ENCODE measurements at places on chromosomes 5 and 9. TPM values are rescaled to one million over a fixed set of nuclear protein-coding genes. Genes with fewer than 3 reads are reported as not detected.

- H3K27me3 ChIP-seq, result no peaks in the 10 kb centered on the region
- H3K36me3 ChIP-seq, result no peaks in the 10 kb centered on the region
- H3K4me1 ChIP-seq, result no peaks in the 10 kb centered on the region
- DNase-seq, result no peak
- no peak overlapping the region for H3K27ac ChIP-seq
- H3K4me3 ChIP-seq, result no peak overlapping the region
These were observed 243.3 kb downstream of the ACTL7B start for GRCh38 chr9:108612513-108612912.

C8G gene
- total RNA-seq, result not detected

DNA sequence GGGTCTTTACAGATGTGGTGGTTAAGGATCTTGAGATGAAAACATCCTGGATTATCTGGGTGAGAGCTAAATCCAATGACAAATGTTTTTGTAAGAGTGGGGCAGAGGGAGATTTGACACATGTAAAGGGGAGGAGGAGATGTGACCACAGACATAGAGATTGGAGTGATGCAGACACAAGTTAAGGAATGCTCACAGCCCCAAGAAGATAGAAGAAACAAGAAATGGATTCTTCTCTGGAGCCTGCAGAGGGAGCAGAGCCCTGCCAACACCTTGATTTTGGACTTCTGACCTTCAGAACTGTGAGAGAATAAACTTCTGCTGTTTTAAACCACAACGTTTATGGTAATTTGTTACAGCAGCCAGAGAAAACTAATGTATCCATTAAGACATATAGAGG, 21.7 kb downstream of the ITGA2 start:
- H3K4me3 ChIP-seq, result no peak overlapping the region
- peaks cover 56% of the 10 kb centered on the region for H3K36me3 ChIP-seq
- DNase-seq, result no peak
- H3K27ac ChIP-seq, result no peak overlapping the region

ABO gene
- total RNA-seq, result not detected

DNA sequence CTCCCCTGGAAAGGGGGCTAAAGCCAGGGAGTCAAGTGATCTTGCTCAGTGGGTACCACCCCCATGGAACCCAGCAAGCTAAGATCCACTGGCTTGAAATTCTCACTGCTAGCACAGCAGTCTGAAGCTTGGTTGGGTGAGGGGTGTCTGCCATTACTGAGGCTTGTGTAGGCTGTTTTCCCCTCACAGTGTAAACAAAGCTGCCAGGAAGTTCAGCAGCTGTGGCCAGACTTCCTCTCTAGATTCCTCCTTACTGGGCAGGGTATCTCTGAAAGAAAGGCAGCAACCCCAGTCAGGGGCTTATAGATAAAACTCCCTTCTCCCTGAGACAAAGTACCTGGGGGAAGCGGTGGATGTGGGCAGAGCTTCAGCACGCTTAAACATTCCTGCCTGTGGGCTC, 17.1 kb upstream of the EPB41L4A start:
- no peak for DNase-seq
- no peaks in the 10 kb centered on the region for H3K4me1 ChIP-seq
- H3K4me3 ChIP-seq, result no peak overlapping the region

GRCh38 chr5:177530638-177531037, 13.9 kb upstream of the DDX41 start:
- no peak for DNase-seq
- peaks cover 7% of the 10 kb centered on the region for H3K36me3 ChIP-seq
- H3K27me3 ChIP-seq, result no peaks in the 10 kb centered on the region
- H3K27ac ChIP-seq, result peak overlapping the region; percentile 5
- H3K4me3 ChIP-seq, result no peak overlapping the region

DNA sequence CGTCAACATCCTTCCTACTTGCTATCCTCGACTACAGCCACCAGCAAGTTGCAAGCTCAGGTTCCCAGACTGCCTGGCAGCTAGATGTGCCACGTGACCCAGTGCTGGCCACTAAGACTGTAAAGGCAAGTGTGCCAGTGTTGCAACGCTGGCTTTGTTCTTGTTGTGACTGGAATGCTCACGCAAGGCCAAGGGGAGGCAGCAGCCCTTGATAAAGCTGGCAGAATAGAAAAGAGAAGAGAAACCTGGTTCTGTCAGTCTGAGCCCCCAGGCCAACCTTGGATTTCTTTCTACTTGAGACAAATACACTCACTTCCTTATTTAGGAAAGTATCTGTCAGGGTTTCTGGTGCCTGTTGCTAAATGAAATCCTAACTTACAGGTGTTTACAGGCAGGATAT, 113.0 kb downstream of the KLHL3 start:
- H3K27me3 ChIP-seq, result no peaks in the 10 kb centered on the region
- H3K36me3 ChIP-seq, result no peaks in the 10 kb centered on the region
- peak; percentile 31 for DNase-seq
- H3K27ac ChIP-seq, result no peak overlapping the region
- H3K4me3 ChIP-seq, result no peak overlapping the region
- no peaks in the 10 kb centered on the region for H3K4me1 ChIP-seq

APBA1 gene
- total RNA-seq, result 0.79 TPM

TLR4 gene
- not detected for total RNA-seq

- H3K27me3 ChIP-seq, result peaks cover 3% of the 10 kb centered on the region
- H3K27ac ChIP-seq, result peak overlapping the region; percentile 100
- peaks cover 30% of the 10 kb centered on the region for H3K36me3 ChIP-seq
- no peak for DNase-seq
- peaks cover 39% of the 10 kb centered on the region for H3K4me1 ChIP-seq
These were observed 1.0 kb downstream of the NUDCD2 start for GRCh38 chr5:163458778-163459385.

LPAR1 gene
- total RNA-seq, result not detected

SLC6A19 gene
- not detected for total RNA-seq

HEMGN gene
- total RNA-seq, result 0.47 TPM

SPINK7 gene
- total RNA-seq, result not detected

IFNA21 gene
- not detected for total RNA-seq

GRCh38 chr5:180352116-180353047, 754 bp downstream of the GFPT2 start:
- H3K4me1 ChIP-seq, result peaks cover 5% of the 10 kb centered on the region
- H3K27me3 ChIP-seq, result peaks cover 63% of the 10 kb centered on the region
- DNase-seq, result no peak
- H3K36me3 ChIP-seq, result no peaks in the 10 kb centered on the region

S100Z gene
- total RNA-seq, result 0.42 TPM

DNA sequence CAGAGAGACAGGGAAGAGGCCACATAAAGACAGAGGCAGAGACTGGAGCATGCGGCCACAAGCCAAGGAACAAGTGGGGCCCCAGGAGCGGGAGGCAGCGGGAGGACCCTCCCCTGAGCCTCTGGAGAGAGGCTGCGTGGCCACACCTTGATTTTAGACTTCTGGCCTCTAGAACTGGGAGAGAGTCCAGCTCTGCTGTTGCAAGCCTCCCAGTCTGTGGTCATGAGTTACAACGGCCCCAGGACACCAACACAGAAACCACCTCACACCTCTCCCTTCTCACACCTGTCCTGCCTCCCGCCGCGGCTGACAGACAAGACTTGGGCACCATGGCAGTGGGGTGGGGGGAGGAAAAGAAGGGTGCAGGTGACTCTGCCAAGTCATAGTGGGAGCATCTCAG, 2.2 kb downstream of the INPP5E start:
- peaks cover 6% of the 10 kb centered on the region for H3K36me3 ChIP-seq
- peaks cover 26% of the 10 kb centered on the region for H3K4me1 ChIP-seq
- H3K4me3 ChIP-seq, result peak overlapping the region; percentile 83
- H3K27ac ChIP-seq, result no peak overlapping the region
- H3K27me3 ChIP-seq, result no peaks in the 10 kb centered on the region

Data from activated CD8-positive, alpha-beta memory T cell treated with anti-CD3 and anti-CD28 coated beads, Interleukin-2, amount 10 ng/mL, durations not matched to agents 7 days and 5 days (primary cell).